ENCODE measurements at places on chromosomes 12 and 14. TPM values are rescaled to one million over a fixed set of nuclear protein-coding genes. Genes with fewer than 3 reads are reported as not detected.

DNA sequence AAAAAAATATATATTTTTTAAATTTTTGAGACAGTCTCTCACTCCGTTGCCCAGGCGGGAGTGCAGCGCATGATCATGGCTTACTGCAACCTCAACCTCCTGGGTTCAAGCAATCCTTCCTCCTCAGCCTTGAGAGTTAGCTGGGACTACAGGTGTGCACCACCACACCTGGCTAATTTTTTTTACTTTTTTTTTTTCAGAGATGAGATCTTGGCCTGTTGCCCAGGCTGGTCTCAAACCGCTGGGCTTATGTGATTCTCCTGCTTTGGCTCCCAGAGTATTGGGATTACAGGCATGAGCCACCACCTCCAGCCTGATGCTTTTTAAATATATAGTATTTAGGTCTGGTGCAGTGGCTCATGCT lies 24.5 kb downstream of the MDM2 start:
- DNase-seq, result no peak

DNA sequence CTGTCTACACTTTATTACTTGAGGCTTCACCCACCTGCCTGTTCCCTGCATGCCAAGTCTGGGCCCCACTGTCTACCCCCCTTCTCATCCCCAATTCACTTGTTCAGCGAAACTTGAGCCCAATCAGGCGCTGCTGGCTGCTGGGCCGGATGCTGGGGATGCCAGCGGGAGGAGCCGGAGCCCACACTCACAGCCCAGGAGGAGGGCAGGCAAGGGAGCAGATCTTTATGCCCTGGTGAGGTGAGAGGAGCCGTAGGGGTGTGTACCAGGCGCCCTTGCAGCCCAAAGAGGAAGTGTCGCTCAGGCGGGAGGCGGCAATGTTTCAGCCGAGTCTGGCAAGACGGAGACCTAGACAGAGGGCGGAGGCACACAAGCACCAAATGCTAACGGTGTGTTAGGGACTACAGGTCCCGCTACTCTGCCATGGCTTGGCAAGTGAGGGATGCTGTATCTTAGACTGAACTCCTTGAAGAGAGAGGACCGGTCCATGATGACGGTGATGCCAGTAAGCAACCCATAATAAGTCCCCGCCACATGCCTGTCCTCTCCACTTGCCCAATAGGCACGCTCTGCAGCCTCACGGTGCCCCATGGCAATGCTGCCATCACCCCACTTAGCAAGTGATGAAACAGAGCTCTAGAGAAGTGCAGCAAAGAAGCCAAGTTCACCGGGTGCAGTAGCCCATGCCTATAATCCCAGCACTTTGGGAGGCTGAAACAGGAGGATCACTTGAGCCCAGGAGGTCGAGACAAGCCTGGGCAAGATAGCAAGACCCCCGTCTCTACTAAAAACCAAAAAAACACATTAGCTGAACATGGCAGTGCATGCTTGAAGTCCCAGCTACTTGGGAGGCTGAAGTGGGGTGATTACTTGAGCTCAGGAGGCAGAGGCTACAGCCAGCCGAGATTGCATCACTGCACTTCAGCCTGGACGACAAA lies 41.6 kb downstream of the LRRC74A start:
- DNase-seq, result no peak

- no peak for DNase-seq
Measured at GRCh38 chr12:100211698-100212097, 11.1 kb downstream of the ACTR6 start.

DNA sequence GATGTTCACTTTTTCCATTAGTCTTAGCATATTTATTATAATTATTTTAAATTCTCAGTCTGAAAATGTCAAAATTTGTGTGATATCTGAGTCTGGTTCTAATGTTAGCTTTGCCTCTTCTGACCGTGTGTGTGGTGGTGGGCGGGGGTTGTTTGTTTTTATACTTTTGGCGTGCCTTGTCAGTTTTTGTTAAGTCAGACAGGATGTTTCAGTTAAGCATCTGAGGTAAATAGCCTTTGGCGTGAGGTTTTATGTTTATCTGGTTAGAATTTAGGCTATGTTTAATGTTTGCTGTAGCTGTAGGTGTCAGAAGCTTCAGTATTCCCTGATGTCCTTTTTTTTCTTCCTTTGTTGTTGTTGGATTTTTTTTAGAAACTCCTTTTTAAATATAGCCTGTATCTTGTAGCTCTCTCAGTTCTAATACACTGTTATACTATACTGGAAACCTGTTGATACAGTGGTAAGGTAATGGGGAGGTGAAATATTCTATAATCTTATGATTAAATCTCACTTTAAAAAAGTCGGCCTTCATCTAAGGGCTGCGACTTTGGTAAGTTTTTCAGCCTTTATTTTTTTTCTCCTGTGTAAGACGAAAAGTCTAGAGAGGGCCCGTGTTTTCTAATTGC lies 111.6 kb downstream of the SCAF11 start:
- no peak for DNase-seq

DNA sequence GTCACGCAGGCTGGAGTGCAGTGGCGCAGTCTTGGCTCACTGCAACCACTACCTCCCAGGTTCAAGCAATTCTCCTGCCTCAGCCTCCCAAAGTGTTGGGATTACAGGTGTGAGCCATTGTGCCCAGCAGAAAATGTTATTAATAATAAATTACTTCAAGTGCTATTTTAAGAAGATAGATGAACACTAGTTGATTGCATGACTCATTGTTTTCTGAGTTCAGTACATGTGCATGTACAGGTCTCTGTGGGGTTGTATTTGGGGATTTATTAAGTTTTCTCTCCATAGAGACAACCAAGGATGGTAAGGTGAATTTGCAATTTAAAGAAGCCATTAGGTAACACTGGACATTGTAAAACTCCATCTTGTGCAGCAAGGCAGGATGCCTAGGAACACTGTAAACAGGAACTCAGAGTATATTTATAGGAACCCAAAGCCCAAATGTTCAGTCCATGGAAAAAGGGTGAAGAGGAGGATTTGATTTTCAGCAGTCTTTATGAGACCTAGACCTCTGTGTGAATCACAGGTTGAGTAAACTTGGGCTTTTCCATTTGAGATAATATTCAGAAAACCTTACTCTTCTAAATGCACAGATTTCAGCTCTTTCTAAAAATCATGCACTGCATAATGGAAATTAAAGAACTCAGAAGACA lies 49.3 kb upstream of the TMPO start:
- DNase-seq, result no peak

LRRC10 gene
- 0.03 TPM for polyA plus RNA-seq

TAS2R19 gene
- polyA plus RNA-seq, result 0.08 TPM

RAB15 gene
- 3.1 TPM for polyA plus RNA-seq

PNP gene
- 6.0 TPM for polyA plus RNA-seq

Measured in psoas muscle (tissue), 8 donors.